ENCODE measurements at places on chromosomes 3 and 15.

GRCh38 chr3:37308247-37308646 is 133.9 kb upstream of the LRRFIP2 start:
- DNase-seq, result no peak

- no peak for DNase-seq
These were observed 24.0 kb upstream of the CHCHD6 start for GRCh38 chr3:126679831-126680666.

DNA sequence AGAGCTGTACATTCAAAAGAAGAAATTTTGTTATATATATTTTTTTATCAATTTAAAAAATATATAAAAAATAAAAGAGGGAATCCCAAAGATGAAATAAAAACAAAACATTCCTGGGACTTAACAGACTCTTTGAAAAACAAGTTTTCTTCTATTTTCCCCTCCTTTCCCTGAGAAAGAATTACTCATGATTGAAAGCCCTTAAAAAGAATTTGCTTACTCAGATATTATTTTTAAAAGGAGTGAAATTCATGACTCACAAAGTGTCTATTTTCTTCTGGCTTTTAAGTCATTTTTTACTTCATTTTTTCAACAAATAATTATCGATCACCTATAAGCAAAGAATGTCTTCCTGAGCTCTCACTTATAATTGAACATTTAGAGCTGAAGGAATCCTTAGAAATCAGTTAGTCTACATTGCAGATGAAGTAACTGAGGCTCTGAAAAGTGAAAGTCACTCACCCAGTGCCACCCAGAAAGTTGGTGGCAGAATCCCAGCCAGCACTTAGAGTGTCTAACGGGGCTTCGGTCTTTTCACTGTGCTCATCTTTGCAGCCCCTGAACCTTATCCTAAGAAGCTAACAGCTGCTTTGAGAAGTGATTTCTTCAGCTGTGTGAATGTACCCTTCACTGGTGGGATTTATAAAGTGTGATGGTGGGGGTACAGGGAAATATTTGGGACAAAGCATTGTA is 42.5 kb upstream of the NUDT16 start:
- DNase-seq, result no peak

DNA sequence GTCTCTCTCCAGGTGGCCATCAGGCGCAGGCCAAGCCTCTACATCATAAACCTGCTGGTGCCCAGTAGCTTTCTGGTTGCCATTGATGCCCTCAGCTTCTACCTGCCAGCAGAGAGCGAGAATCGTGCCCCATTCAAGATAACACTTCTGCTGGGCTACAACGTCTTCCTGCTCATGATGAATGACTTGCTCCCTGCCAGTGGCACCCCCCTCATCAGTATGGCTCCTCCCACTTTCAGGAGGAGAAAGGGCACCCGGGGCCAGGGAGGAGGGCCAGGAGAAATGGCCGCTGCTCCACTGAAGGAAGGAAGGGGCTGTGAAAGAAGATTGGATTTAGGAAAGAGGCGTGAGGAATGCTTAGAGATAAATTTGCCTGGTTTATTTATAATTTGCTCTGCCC is 6.6 kb downstream of the HTR3C start:
- no peak for DNase-seq

DNA sequence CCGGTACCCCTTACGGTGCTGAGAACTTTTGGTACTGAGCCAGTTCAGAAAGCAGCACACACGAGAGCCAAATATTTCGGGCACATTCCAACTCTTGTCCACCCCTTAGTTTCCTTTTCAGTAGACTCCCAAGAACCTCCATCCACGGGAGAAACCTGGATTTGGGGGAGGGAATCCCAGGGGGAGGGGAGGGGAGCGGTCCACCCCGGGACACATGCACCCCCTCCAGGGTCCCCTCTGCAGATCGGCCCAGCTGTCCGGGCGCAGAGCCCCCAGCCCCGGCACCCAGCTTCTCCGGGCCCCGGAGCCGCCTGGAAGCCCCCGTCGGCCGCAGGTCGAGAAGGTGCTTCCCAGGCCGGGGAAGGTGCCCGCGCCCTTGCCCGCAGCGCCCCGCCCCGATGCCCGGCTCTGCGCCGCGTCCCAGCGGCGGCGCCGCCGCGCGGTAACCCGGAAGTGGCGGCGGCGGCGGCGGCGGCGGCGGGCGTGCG is 455 bp upstream of the ABHD17C start:
- no peak for DNase-seq

DNA sequence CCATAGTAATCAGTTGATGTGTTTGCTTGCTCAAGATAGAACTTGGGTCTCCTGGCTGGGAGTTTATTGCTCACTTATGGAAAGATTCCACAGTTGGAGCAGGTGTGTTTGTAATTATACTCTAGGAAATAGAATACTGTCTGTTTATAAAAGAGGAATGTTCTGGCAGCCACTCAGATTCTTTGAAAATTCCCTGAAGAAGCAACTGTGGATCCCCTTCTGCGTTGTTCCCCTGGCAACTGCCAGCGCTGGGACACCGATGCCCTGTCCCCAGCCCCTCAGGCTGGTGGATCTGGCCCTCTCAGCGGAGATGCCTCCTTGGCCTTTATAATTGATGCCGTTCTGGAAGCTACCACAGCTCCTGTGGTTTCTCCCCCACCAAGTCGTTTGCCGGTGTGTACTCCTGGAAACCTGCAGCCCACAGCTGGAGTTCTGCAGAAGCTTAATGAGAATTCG is 225.9 kb downstream of the ITPR1 start:
- no peak for DNase-seq

DNA sequence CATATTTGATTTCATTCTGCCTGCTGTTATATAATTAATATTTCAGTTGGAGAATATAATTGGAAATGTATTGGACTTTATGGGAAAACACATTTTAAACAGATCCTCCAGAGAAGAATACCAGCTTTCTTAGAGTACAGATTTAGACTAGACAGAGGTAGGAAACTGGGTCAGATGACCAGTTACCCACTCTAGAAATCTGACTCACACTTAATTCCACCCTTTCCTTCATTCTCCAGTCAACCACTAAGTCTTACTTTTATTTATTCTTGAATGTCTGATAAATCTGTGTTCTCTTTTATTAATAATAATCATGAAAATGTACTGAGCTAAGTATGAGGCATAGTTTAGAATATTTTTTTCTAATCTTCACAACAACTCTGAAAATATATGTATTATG is 110.7 kb downstream of the LRRC49 start:
- no peak for DNase-seq

DNA sequence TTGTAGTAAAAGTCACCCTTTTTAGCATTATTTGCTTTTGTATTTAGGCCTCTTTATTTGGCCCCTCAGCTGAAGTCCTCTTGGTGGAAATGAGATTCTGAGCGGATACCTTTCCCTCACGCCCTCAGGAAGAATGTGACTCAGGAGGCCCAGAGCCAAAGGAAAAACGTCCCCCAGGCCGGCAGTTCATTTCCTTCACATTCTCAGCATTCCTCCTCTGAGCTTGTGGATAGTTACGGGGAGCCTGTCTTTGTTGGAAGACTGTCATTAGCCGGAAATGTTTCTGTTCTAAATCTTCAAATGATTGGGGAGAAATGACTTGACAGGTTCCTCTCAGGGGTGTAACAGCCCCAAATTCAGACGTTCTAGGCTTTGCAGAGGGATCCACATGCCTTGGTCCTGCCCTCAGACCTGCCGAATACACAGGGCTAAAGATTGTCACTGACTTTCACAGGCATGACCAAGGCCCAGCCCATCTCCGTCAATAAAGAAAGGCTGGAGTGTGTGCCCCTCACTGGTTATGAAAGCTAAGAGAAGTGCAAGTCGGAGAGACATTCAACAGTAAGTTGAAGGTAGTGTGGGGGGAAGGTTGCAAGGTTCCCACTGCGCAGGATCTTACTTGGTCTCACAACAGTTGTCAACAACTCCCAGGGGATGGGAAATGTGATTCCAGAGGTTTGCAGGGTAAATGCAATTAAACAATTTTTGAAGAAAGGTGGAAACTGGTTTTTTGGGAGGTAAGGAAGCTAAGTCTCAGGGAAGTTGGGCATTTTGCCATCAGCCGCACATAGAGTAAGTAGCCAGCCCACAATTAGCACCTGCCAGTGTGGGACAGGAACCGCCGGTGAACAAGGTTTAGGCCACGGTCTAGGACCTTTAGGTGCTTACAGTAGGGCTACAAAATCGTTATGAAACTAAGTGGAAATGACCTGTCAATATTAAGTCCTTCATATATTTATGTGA is 39.7 kb upstream of the MYZAP start:
- DNase-seq, result no peak

- no peak for DNase-seq
These were observed 65.6 kb upstream of the MBNL1 start for GRCh38 chr3:152202976-152203626.

GRCh38 chr3:188881954-188882641 is 289.7 kb upstream of the TPRG1 start:
- DNase-seq, result no peak

GRCh38 chr3:197802779-197803459 is 11.9 kb downstream of the LRCH3 start:
- no peak for DNase-seq
